COR-L47 (cell line): ENCODE measurements at places on chromosomes 13 and 19.

DNA sequence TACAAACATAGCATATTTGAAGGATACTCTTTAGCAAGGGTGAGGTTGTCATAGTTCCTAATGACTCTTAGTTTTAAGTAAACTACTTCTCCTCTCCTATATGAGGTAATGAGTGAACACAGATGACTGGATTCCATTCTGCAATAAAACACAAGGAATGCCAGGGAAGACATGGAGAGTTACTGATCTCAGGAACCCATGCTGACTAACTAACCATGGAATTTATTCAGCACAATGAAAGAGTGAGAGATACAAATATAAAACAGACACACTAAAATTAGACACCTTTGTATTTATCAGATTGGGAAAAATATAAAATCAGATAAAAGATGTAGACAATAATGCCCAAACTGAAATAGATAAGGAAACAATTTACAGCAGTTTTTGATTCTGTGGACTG lies 1525.9 kb upstream of the SLC10A2 start:
- no peak for DNase-seq

- DNase-seq = no peak
Observed at GRCh38 chr13:23619068-23619855, 49.0 kb downstream of the TNFRSF19 start.

DNA sequence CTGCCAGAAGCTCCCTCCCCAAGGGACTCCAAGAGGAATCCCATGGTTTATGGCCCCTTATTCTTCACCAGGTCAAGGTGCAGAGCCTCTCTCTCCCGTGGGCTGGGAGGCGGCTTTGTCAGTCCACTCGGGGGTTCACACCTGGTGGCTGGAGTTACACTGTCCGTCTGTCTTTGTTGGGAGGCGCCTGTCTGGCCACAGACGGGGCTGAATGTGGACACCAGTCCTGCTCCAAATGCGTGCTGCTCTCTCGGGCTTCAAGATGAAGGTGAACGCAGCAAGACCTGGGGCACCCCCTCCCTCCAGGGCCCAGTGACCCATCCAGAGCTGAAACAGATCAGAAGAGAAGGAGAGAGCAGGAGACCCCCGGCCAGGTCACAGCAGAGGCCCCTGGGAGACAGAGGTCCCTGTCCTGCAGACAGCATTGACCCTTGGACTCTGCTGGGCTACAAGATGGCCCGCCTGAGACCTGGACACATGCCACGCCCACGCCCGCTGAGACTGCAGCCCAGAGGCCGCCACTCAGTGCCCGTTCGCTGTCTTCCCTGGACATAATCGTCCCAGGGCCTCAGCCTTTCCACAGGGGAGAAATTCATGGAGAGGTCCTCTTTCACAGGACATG lies 29.9 kb upstream of the TUBGCP3 start:
- no peak for DNase-seq

DNA sequence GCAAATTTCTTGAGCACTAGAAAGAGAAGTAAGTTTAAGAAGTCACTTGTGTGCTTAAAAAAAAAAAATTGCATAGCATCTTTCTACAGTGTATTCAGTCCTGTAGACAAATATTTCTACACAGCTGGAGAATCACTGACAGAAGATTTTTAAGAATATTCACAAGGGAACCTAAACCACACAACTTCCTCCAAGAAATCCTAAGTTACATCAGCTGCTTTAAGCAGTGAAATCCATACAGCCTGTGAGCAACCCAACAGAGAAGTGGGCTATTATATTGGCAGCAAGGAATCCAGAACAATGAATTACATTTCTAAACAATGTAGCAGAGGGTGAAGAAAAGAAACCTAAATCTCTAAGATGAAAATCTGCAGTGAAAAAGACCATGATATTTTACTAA lies 1.5 kb downstream of the DOCK9 start:
- no peak for DNase-seq
